HS-5 (cell line): ENCODE measurements at places on chromosomes 3 and 15.

DNA sequence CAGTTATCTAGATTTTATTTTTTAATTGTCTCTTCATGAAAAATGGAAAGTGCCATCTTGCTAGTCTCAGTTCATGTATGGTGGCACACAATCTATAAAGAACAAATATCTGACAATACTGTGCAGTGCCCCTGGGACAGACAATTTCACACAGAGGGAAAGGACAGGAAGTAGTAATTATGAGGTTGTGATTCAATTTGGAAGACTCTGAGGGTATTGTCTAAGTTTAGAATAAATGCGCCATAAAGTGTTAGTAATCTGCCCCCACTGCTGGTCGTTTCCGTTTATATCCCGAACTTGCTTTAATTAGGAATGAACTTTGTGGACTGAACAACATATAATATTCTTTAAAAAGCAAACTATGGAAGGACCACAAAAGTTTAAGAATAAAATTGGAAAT is 196.4 kb upstream of the SLC24A5 start:
- DNase-seq, result no peak

GRCh38 chr3:149428087-149428486 is 46.4 kb upstream of the TM4SF4 start:
- no peak for DNase-seq

- DNase-seq, result no peak
Measured at GRCh38 chr3:97825101-97825500, 3.3 kb downstream of the CRYBG3 start.

GRCh38 chr3:177882124-177882648 is 654.0 kb upstream of the KCNMB2 start:
- DNase-seq, result no peak

- no peak for DNase-seq
Measured at GRCh38 chr3:172564499-172564898, 41.3 kb upstream of the TNFSF10 start.

DNA sequence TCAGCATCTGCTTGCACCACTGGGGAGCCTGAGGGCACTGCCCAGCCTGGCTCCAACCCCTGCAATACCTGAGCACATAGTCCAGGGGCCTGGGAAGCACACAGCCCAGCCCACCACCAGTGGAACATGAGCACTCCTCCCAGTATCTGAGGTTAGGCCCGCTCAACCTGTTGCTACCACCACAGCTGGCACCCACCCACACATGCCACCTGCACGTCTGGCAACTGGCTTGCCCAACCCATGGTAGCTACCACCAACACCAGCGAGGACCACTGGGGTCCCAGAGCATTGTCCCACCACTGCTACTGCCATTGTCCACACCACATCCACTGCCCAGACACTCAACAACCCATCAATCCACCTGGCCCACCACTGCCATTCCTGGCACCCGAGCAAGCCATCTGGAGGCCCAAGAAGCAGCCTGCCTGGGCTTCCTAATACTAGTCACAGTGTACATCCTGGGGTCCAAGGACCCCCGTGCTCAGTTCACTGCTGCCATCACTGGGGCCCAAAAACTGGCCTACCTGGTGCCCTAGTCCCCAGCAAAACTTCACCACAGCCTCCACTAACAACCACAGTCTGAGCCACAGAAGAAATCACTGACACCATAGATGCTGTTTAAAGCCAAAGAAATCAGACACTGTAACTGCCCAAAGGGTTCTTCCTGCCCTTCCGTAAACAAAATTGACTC is 62.1 kb upstream of the TBC1D23 start:
- no peak for DNase-seq

DNA sequence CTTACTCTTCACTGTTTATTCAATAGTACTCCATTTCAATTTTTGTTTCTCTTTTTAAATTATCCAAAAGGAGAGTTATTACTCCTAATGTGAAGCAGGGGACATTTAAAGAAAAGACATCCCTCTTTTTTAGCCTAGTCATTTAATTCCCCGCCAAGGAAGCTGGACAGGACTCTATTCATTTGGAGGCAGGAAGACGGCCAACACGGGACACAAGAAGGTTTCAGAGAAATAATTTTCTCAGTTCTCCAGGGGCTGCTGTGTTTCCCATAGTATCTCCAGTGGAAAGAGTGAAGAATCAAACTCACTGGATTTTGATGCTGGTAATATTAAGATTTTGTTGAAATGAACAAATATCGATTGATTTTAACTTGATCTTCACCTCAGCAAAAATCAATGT is 833.7 kb downstream of the ROBO2 start:
- DNase-seq, result no peak

DNA sequence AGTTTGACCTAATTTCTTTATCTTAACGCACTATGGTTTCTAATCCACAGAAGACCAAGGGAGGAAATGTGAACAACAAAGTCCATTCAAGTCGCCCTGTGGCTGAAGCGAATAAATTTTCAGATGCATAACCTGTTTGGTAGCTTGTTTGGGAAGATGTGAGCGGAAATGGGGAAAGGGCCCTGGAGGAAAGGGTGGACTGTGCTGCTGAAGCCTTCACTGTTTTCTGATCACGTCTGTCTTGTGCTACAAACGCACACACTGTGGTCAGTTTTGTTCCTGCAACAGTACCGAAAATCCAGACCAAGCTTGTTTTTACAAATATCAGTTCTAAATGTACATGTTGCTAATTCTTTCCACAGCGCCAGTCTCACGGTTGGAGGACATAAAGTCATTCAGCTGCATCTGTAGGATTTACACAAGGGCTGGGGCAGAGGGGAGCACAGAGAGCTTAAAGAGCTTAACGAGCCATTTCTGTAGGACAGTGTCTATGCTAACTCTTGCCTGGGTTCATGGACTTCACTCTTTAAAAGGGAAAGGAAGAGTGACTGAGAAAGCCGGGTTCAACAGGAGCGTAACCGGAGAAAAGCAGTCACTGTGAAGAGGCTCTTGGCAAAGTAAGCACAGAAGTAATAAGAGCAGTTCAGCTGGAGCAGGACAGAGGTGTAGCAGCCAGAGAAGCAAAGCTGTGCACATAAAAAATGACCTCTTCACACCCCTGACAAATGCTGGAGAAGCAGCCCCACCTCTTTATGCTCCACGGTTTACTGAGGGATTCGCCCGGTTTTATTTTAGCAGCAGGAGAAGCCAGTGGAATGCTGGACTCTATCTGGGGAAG is 66.6 kb downstream of the USF3 start:
- DNase-seq, result no peak

DNA sequence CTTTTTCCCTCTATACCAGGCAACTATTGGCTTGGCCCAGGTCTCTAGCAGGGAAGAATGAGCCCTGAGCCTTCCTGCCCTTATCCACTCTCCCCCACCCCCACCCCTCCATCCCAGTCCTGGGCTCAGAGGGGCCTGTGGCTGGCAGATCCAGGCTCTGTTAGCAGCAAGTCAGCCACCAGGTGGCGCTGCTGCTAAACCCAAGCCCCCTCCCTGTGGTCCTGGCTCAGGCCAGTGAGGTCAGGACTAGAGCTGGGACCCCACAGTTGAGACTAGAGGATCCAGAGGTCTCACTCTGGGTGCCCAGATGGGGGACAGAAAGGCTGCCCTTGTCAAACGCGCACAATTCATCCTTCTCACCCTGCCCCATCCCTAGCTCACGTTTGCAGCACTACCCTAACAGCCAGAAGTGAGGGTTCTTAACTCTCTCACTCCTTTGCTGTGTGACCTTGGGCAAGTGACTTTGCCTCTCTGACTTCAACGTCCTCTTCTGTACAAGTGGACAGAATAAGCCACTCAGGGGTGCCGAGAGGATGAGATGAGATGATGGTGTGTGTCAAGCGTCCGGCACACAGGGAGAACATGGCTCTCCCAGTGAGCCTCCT is 46.8 kb upstream of the SLC6A1 start:
- DNase-seq, result no peak

DNA sequence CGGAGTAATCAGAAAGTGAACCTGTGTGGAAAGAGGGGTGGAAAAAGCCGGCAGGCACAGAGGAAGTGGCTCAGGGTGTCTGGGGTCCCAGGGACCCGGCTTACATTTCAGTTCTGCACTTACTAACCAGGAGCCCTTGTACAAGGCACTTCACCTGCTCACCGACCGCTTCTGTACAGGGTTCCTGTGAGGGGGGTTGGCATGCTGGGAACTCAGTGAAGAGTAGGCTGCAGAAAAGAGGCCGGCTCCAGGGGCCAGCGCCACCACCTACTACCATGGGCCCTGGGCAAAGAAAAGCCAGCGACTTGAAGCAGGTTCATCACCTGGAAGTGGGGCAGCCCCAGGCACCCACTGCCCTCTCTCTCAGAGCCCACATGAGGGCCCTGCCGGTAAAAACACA is 6.2 kb downstream of the STIMATE start:
- no peak for DNase-seq

DNA sequence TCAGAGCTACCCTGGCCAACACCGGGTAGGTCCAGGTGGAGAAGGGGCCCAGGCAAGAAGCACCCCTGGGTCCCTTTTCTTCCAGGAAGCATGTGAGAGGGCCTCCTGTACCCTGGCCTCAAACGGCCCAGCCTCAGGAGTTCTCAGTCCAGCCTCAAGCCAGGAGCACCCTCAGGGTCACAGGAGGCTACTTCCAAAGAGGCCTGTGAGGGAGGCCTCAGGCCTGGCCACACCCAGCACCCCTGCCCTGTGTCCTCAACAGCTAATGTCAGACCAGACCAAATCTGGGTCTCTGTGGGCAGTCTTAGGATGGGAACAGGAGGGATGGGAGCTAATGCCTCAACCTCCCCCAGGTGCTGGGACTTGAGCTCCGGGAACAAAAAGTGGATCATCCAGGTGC is 23.5 kb downstream of the PTH1R start:
- DNase-seq, result no peak

GRCh38 chr3:179933080-179933479 is 103.7 kb downstream of the PEX5L start:
- DNase-seq, result no peak

DNA sequence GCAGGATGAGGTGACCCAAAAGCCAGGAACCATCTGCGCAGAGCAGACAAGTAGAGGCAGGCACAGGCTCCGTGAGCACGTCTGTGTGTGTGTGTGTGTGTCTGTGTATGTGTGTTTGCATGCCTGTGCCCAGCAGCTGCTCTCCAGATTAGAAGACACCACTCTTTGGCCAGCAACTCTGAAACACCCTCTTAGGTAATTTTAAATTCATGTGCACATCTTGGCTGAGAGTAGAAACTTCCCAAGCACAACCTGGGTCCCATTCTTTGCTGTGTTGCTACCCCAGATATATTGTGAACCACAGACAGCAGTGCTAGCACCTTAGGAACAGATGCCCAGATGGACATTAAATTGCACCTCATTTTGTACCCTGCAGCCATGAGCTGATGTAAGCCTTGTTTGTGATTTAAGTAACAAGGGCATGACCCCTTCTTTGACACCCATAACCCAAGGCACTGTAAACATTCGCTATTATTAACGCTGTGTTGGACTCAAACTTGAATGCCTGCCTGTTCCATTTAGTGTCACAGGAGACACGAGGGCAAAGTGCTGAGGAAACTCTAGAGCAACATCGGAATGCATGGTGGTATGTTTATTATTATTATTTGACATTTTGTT is at the start of gene FILIP1L:
Gene FILIP1L (minus strand): TSS at position 89 of the 618 bp plus-strand sequence.
- no peak for DNase-seq

DNA sequence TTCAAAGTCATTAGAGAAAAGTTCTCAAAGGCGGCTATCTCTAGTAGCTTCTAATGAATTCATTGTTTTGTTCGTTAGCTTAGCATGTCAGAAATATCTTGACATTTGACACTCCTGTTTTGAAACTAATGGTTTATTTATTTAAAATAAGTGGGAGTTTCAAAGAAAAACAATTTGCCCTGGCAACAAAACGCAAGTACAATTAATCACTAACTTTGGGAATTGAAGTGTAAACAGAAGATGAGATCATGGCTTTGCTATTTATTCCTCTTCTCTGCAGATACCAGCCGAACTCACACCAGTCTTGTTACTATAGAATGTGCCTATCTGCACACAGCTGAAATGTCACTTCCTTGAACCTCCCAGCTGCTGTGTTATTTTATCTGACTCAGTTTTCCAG is 27.5 kb downstream of the MASP1 start:
- peak; percentile 50 for DNase-seq

- no peak for DNase-seq
Measured at GRCh38 chr3:67388738-67389137, 265.7 kb downstream of the SUCLG2 start.

DNA sequence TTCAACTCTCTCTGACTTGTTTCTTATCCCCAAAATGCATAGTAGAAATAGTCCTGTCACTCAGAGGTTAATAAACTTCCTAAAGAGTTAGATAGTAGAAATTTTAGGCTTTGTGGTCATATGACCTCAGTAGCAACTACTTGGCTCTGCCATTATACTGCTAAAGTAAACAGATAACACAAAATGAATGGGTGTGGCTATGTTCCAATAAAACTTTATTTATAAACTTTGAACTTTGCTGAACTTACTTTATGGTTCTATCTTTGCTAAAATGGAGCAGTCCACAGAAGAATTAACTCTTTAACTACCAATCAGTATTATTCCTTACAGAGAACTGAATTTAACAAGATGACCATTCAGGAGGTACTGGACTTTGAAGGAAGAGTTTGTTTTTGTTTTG is 393.6 kb upstream of the CDIN1 start:
- no peak for DNase-seq

DNA sequence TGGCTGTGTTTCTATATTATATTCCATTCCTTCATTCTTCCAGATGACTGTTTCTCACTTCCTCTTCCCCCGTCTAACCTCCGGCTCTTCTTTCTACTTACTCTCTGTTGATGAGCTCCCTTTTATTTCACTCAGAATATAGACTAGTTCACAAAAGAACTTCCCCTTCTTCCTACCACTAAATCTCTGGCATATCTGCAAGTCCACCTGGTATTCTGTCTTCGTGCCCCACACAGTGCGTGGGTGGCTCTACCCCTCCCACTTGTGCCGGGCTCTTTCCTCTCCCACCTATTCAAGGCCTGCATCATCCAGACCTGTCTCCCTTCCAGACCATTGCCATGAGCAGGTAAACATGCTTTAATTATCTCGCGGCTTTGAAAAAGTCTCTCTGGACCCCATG is 73.0 kb downstream of the SCN10A start:
- DNase-seq, result no peak

DNA sequence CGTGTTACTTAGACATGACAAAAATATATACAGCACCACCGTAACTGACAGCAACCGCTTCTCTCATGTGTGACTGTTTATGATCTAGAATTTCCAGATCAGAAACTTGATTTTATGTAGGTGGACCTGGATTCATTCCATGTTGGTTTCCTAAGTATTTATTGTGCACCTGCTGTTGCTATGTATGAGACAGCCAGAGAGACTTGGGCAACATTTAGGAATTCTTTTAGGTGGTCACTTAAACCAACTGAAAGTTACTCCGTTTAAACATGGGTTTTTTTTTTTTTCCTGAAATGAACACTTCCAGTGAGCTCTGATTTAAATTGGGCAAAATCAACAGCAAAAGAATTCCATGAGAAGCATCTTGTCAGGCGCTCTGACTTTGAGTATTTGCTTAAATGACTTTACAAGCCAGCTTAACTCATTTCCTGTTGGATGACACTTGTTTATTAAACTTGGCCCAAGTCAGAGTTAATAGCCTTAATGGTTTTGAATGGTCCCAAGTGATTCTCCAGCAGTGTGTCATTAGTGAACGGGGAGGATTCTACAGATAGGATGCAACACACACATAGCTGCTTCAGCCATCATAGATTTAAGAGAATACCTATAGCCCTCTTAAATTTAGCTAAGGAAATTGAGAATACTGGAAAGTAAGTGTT is 31.8 kb downstream of the MITF start:
- no peak for DNase-seq
